ENCODE measurements at places on chromosomes 1 and 21. TPM values are rescaled to one million over a fixed set of nuclear protein-coding genes. Genes with fewer than 3 reads are reported as not detected.
A peak's percentile ranks its signal among the peaks of the same experiment; 100 is the strongest.

GRCh38 chr21:19120591-19120990 lies 717.0 kb upstream of the TMPRSS15 start:
- no peak for DNase-seq

- no peak for DNase-seq
Observed at GRCh38 chr1:223794136-223794880, 51.4 kb downstream of the TP53BP2 start.

- no peak for DNase-seq
Observed at GRCh38 chr1:119790451-119791198, 20.6 kb downstream of the REG4 start.

GRCh38 chr1:51916587-51917405 lies 38.3 kb upstream of the NRDC start:
- no peak for DNase-seq

DNA sequence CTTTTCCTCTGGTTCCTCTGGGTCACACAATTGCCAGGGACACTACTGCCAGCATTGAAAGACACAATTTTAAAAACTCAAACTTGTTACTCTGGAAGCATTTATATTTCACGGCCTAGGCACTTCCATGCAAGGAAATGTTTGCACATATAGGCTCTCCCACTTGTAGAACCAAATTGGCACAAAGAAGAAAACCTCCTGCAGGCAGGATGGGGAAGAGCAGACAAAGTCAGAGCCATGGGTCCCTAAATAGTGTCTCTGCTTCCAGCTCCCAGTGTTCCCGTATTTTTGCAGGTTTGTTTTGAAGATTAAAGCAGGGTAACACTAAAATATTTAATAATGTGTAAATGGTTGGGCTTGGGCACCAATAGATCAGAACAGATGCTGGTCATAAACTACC lies 19.0 kb upstream of the ADGRL2 start:
- no peak for DNase-seq

DNA sequence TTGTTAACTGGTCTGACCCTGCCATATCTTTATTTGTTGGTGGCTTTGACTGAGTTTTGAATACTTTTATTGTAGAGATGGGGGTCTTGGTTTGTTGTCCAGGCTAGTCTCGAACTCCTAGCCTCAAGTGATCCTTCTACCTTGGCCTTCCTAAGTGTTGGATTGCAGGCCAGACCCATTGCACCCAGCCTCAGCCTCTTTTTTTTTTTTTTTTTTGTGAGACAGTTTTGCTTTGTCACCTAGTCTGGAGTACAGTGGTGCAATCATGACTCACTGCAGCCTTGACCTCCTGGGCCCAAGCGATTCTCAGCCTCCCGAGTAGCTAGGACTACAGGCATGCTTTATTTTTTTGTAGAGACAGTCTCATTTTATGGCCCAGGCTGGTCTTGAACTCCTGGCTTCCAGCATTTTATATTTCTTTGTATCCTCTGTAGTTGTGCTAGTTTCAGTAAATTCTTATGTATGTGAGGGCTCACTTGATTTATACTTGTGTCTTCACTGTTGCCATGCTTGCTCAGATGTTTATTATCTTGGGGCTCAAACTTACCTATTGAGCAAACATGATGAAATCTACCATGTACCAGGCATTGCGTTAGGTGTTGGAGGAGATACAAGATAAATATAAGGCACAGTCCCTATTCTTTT lies 24.1 kb downstream of the THRAP3 start:
- no peak for DNase-seq

GRCh38 chr1:117416546-117417125 lies 49.4 kb downstream of the MAN1A2 start:
- no peak for DNase-seq

DNA sequence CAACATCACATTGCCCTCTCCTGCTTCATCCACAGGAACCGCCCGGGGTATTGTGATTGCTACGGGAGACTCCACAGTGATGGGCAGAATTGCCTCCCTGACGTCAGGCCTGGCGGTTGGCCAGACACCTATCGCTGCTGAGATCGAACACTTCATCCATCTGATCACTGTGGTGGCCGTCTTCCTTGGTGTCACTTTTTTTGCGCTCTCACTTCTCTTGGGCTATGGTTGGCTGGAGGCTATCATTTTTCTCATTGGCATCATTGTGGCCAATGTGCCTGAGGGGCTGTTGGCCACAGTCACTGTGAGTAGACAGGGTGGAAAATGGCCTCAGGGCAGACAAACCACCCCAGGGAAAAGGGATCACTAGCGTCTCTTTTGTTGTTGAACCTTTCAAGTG lies 12.7 kb downstream of the ATP1A4 start:
- no peak for DNase-seq

DNA sequence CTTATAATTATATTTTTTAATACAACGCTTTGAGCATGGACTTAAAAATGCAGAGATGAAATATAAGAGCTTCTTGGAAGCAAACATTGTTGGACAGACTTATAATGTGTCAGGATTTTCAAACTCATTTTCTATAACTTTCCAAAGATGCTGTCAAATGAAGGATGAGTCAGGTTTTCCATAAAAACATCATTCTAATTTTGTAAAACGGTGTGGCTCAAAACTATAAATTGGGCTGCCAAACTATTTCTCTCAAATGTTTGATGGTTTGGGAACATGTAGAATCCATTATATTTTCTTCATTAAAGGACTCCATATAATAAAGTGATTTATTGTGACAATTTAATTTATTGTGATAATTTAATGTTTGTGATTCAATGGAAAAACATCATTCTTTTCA lies 511.2 kb downstream of the USP25 start:
- no peak for DNase-seq

- DNase-seq: peak; percentile 93
Observed at GRCh38 chr1:21963477-21964217, 13.2 kb upstream of the CELA3B start.

- DNase-seq: peak; percentile 66
Observed at GRCh38 chr1:9196129-9197040, 38.2 kb upstream of the H6PD start.

DNA sequence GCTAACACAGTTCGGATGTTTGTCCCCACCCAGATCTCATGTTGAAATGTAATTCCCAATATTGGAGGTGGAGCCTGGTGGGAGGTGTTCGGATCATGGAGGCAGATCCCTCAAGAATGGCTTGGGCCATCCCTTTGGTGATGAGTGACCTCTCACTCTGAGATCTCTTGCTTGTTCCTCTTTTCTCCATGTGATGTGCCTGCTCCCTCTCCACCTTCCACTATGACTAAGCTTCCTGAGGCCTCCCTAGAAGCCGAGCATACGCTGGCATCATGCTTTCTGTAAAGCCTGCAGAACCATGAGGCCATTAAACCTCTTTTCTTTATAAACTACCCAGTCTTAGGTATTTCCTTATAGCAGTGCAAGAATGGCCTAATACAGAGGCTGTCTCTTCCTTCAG lies 8.1 kb upstream of the PLA2G5 start:
- no peak for DNase-seq

GRCh38 chr1:153617663-153618062 lies 1.5 kb upstream of the S100A14 start:
- DNase-seq: peak; percentile 49

The CDA gene
- not detected for total RNA-seq

The GPA33 gene
- not detected for total RNA-seq

The SRP9 gene
- 480 TPM for total RNA-seq

GRCh38 chr1:22452481-22452957 lies 868 bp downstream of the ZBTB40 start:
- DNase-seq: no peak

DNA sequence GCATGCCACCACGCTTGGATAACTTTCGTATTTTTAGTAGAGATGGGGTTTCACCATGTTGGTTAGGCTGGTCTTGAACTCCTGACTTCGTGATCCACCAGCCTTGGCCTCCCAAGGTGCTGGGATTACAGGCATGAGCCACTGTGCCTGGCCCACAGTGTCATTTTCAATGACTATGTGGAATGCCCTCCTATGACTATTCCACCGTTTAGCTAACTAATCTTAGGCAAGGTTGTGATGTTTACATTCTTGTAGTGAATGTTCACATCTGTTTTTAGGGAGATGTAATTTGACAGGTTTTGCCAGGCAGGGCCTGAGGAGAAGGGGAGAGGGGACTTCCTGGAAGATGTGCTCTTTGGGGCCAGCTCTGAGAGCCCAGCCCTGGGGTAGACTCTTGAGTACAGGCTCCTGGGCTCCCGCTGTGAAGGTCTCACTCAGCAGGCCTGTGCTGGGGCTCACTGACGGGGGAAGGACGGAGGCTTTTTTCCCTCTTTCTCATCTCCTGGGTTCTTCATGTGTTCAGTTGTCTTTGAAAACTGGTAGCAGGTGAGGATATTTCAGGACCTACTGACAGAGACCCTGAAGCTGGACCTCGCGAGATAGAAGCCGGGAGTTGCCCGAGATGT lies 13.2 kb downstream of the COQ8A start:
- DNase-seq: no peak

DNA sequence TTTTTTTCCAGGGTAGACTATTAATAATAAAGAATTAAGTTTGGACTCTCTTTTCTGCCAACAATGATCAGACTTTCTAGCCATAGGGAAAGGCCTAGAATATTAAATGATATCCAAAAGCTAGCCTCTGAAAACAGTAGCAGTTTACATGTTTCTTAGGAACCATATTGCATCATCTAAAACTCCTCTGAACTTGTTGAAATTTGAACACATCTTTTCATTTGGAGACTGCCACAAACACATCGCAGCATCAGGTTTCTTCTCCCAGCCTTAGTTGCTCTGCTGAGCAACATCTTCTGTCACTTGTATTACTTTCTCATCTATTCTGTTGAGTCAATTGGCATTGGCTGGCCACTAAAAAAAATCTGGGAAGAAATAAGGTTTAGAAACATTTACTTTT lies 63.2 kb upstream of the GNG4 start:
- DNase-seq: no peak

The SERPINC1 gene
- not detected for total RNA-seq

The GNL2 gene
- 73.1 TPM for total RNA-seq

GRCh38 chr1:94668528-94668927 lies 127.0 kb upstream of the F3 start:
- no peak for DNase-seq
